ENCODE measurements at places on chromosomes 5 and 9.

- no peak for DNase-seq
Observed at GRCh38 chr5:151251001-151251551, 1.9 kb upstream of the GM2A start.

DNA sequence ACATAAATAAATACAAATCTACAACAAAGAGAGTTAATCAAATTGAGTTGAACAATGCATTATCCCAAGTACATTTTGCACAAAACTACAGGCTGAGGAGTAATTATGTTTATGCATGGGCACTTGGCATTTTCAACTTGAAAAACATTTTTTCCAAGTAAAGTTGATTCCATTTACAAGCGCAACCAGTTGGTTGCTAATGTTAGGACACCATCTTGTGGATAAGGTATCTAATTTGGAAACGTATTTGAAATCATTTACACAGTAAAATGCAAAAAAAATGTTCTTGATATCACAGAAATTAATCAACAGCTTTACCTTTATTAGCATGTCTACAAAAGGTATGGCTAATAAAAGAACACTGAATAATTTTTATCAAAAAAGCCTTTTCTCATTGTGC, 18.8 kb downstream of the FTMT start:
- DNase-seq = no peak

DNA sequence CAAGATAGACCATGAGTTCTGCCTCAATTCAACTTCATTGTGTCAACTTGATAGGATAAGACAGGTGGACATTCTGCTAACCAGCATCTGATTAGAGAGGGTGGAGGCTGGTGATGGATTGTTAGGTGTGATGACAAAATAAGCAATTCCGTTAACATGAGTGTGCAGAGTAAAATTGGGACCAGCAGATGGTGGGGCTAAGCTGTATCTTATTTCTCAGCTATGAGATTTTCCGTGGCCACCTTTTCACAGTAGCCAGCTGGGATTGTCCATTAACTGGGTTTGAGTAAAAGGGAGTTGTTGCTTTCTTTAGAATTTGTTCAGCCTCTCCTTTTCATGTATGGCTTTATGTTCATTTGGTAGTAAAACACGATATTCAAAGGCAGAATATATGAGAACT, 28.8 kb upstream of the TAL2 start:
- no peak for DNase-seq

DNA sequence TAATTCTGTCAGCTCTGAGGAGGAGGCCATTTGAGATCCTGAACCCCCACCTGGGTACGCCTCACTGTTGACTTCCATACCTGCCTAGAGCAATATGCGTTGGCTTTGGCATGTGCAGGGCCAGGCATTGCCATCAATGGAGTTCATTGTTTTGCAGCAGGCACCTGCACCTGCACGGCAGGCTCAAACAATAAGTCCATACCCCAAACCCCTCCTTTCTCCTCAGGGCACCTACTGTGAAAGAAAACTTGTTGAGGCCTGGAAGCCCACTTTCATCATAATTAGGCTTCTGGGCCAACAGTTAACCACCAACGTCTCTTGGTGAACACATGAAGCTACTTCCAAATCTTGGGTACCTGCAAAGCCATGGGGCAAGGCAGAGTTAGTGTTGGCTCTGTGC, 238.7 kb downstream of the NFIB start:
- DNase-seq = no peak

DNA sequence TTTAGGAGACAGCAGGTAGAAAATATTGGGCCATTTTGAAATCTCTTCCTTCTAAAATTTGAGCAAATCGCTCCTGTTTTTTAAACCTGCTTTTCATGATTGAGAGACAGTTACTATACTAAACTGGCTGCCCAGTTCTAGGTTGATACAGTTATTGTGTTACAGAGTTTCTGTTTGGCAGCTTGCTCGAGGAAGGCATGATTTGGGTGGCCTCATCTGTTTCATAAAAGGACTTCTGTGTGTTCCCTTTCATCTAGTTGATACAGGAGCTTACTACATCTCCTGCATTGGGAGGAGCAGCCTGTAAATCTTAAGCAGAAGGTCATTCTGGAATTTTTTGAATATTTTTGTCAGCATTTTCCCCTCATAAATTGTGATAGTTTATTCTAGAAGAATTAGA, 14.2 kb downstream of the HSPA4 start:
- DNase-seq = no peak

GRCh38 chr5:179190851-179191505, 130.8 kb downstream of the ZNF354C start:
- no peak for DNase-seq

DNA sequence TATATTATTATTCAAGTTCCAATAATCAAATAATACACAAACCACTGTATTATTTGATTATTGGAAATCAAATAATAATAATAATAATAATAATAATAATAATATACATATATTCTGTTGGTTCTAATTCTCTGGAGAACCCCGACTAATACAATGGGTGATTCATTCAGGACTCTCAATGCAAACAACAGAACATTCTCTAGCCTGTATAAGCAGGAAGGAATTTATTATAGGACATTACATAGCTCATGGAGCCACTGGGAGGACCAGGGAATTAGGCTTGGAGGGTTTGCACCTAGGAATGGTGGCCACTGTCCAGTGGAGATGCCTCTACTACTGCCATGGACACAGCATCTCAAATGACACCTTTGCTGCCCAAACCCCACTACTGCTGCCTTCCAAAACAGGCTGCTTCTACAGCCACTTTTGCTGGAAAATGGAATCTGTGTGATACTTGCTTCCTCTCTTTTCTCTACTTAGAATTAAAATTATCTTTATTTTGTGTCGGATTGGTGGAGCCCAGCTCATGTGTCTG, 25.9 kb downstream of the PTGS1 start:
- no peak for DNase-seq

DNA sequence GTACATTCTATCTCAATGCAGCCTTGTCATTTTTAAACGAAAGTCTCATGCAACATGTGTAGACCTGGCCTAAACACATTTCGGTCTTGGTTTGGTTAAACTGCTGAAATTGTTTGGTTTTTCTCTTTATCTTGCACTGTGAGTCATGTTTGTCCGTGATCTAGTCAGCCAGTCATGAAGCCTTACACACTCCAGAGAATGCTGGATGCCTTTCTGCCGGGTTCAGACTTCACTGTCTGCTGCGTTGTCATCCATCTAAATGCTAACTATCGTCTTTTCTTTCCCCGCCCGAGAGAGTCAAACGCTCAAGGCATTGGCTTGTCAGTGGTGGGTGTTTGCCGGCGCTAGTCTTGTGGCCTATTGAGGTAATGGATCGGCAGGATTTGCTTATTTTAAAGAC, 1194.6 kb upstream of the WWC1 start:
- no peak for DNase-seq

DNA sequence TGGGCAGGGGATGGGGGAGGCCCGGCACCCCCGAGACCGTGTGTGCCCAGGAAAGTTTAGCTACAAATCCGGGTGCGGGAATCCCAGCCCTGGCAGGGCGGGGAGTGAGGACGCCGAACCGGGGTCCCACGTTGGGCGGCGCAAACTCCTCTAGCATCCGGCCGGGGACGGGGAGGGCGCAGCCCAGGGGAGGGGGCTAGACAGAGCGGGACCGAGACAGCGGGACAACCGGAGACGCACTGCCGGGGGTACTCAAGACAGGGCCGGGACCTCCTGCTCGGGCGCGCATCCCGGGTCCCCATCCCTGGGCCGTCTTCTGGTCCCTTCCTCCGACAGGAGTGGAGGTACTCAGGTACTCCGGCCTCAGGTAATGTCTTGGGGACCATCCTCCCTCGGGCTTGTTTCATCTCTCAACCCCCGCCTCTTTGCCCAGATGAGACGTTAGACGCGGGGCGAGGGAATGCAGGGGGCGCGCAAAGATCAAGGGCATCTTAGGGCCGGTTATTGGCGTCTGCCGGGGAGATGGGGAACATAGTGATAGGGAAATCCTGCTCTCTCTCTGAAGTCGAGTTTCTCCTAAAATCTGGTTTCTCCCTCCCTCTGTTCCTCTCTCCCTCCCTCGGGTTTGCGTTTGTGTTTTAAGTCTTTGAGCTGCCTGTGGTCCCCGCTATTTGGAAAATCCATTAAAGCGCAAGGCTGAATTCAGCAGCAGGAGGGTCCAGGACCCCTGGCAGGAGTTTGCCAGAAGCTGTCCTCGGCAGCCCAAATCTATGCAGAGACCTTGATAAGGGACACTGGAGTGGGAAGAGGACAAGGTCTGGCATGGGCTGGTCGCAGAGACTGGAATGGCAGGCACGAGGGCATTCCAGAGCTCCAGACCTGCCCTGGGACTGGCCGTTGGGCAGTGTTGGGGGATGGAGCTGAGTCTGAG, 815 bp downstream of the PDZD2 start:
- no peak for DNase-seq

GRCh38 chr9:121721770-121722169, 70.3 kb downstream of the DAB2IP start:
- DNase-seq = no peak

DNA sequence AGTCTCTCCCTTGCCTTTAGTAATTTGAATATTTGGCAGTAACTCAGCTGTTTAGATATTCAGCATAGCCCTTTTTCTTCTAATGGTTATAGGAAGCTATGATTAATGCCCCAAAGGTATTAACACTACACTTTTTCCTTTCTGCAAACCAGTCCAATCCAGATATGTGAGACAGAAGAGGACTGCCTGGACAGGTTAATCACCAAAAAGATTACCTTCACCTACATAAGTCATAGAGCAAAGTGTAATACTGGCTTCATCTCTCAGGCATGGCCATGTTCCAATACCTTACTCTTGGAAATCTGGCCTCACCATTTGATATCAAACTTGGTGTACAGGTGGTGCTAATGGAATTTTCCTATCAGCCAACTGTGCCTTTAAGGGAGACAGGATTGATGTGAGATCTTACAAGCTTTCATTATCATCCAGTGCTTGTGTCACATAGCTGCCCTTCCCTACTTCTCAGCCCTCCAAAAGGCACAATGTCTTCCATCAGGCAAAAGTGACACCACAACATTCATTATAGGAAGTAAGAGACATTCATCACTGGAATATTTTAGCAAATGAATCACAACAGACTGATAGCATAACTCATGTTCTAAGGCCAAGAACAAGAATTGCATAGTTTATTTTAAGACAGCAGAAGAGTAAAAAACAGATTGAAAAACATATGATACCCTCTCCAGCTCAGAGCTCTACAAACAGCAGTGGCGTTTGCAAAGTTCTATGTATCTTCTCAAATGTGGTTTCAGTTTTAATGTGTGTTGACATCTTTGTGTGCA, 91.2 kb upstream of the PAM start:
- no peak for DNase-seq
